Smooth muscle cell of trachea (primary cell): ENCODE measurements at places on chromosomes 4 and X. TPM values are rescaled to one million over a fixed set of nuclear protein-coding genes. Genes with fewer than 3 reads are reported as not detected.

Gene TAF7L
- 0.50 and 0.58 TPM in 2 replicates for total RNA-seq

Gene HTN1
- total RNA-seq, result not detected in 2 replicates

Gene GNRHR
- total RNA-seq, result not detected in 2 replicates

Gene JCHAIN
- 3.6 and 5.8 TPM in 2 replicates for total RNA-seq

Gene GAGE12E
- not detected in 2 replicates for total RNA-seq

Gene CYSLTR1
- 0.29 and 0.33 TPM in 2 replicates for total RNA-seq

Gene NXF2
- total RNA-seq, result not detected in 2 replicates

Gene SFRP2
- not detected in 2 replicates for total RNA-seq

Gene RBMXL3
- not detected in 2 replicates for total RNA-seq
